ENCODE measurements at places on chromosomes 4 and X. TPM values are rescaled to one million over a fixed set of nuclear protein-coding genes. Genes with fewer than 3 reads are reported as not detected.

Gene OTC
- not detected for total RNA-seq

Gene PSAPL1
- not detected for total RNA-seq

Gene ADH1A
- total RNA-seq, result 0.19 TPM

Gene RS1
- total RNA-seq, result not detected

Gene PRDM5
- total RNA-seq, result 13.1 TPM

Gene FGF5
- total RNA-seq, result 18.8 TPM

Gene USP17L24
- not detected for total RNA-seq

Gene TEX11
- total RNA-seq, result not detected

Gene LEF1
- total RNA-seq, result 0.13 TPM

Gene CNOT6L
- 11.6 TPM for total RNA-seq

Gene EXOC1L
- total RNA-seq, result not detected

Gene FGFBP1
- total RNA-seq, result not detected

Gene DOK7
- 0.19 TPM for total RNA-seq

All from aortic smooth muscle cell (primary cell).